ENCODE measurements at places on chromosomes 7 and 10.

- DNase-seq = no peak
Measured at GRCh38 chr7:84085998-84086397, 108.6 kb downstream of the SEMA3A start.

DNA sequence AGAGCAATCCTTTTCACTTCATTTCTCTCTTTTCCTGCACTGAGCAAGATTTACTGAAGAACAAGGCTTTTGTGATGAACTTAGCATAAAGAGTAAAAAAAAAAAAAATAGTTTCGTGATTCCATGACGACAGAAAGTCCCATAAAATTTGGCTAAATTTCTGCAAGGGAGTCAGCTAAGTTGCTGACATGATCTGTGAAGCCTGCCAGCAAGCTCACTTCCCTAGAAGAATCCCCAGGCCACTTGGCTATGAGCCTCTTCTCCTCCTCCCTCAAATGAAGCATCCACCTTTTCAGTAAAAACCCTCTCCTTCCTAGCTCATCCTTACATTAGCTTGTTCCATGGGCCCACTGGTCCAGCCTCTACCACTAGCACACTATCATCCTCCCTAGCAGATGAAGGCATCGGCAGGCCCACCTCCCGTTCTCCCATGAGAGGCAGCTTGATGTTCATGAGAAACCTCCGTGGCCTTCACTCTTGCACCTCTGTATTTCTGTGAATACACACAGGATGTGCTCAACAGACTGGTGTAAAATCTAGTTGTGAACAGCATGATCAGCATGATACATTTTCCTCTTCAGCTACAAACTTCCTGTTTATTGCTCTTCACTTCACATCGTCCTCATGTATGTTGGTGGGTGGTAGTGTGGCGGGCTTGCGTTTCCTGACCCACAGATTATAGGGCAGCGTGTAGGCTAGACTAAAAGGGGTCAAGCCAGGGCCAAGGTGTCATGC lies 30.9 kb downstream of the GIMAP8 start:
- DNase-seq = no peak

GRCh38 chr10:122461367-122461728 lies at the start of gene HTRA1:
Gene HTRA1, plus strand, starts transcription at chr10:122461553. Its CDS starts 100 bp downstream, at chr10:122461653.
- DNase-seq = peak; percentile 55

DNA sequence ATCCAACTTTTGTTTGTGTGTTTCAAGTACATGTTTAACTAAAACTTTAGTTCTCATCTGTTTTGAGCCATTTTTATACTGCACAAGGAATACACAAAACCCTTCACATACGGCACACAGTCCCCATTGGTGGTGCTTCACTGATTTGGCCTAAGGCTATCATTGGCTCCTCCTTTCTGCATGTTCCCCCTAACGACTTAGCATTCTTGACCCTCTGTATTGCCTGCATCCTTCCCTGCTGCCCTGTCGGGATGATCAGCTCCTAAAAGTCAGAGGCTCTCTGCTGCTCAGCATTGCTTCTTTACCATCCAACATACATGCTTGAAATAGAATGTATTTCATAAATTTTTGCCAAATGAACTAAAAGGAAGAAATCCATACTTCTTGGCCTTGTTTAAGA lies 111.4 kb upstream of the ABCB5 start:
- no peak for DNase-seq

DNA sequence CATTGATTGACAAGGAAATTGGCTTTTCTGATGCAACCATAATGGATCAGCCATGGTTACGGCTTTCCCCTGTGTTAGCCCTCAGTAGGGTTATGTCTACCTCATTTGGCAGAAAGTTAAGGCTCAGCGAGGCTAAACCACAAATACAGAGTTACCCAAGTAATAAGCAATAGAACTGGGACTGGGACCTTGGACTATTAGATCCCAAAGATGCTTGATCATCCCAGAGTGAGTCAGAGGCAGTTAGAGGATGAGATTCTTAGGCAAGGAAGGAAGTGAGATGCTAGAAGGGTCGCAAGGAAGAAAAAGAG lies 401.4 kb downstream of the TNS3 start:
- no peak for DNase-seq

DNA sequence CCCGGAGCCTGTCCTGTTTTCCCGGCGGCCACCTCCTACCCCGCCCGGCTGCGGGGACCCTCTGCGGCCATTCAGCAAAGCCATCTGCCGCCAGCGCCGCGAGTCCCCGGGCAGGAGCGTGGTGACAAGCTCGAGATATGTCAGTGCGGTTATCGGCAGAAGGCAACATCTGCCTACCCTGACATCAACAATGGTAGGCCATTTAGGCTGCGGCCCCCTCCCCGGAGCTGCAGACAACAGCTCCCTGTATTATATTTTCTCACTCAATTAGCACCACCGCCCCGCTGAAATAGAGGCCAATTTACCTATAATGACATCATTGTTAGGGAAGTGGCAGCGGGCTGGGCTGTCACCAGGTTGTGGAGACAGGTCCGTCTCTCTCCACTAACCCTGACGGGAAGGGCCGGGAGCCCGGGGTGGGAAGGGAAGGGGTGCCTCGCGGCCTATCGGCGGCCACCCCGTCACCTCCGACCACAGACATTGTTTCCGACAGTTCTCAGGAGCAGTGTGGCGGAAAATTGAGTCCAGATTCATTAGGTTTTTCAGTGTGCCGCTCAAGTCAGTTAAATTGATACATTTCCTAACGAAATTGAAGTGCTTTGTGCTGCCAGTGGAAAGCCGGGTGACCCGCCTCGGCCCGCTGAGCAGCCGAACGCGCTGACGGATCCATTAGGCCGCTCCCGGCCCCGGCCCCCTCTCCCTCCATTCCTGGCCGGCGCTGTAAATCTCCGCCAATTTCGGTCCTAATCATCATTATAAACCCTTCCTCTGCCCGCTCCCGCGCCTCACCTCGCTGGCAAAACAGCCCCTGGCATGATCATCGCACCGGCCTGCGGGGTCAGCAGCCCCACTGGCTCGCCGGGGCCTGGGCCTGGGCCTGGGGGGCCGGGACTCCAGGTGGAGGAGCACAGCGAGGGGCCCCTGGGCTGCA lies 43.0 kb downstream of the UNCX start:
- DNase-seq = no peak

GRCh38 chr7:50554431-50555322 lies 10.5 kb downstream of the DDC start:
- DNase-seq = no peak

DNA sequence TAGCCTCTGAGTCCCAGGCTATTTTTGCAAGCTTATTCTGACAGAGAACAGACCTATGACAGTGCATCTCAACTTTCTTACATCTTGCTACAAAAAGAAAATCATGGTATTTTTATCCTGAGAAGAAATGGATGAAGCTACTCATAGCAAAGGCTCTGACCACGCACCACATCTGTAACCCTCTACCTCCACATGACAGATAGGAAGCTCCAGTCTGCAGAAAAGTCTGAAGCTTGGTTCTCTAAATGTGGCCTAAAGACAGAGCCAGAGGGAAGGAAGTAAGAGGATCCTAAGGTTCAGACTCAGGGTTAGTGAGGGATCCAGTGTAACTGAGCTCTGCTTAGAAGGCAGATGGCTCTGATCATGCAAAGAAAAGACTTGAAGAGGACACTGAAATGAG lies 58.4 kb upstream of the ABCB5 start:
- no peak for DNase-seq

- DNase-seq = peak; percentile 34
Measured at GRCh38 chr10:113060201-113061053, 110.4 kb downstream of the TCF7L2 start.

DNA sequence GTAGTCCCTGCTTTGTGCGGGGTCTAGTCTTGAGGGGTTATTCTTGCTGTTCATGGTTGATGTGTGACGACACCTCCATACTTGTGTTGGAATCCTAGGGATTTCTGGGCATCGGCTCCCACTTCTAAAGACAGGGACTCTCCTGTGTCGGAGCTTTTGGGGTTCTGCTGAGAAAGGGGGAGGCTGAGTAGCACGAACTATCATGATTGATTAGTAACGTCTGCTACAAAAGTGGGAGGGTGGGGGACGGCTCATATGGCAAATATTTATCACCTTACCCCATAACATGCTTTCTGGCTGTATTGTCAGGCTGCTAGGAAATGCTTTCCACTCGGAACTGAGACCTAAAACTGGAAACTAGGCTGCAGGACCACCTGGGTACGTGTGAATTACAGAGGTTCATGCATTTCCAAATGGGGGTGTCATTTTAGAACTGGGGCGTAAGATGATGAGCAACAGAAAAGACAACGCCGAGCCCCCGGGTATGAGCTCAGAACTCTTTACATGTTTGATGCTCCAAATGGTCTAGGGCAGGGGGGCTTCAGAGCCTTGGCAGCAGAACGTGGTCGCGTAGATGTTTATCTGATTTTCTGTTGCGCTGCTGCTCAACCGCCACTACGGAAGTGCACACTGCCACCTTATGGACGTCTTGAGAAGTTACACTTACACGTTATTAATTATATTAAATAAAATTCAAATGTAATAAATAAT lies 15.1 kb upstream of the NME8 start:
- DNase-seq = no peak

DNA sequence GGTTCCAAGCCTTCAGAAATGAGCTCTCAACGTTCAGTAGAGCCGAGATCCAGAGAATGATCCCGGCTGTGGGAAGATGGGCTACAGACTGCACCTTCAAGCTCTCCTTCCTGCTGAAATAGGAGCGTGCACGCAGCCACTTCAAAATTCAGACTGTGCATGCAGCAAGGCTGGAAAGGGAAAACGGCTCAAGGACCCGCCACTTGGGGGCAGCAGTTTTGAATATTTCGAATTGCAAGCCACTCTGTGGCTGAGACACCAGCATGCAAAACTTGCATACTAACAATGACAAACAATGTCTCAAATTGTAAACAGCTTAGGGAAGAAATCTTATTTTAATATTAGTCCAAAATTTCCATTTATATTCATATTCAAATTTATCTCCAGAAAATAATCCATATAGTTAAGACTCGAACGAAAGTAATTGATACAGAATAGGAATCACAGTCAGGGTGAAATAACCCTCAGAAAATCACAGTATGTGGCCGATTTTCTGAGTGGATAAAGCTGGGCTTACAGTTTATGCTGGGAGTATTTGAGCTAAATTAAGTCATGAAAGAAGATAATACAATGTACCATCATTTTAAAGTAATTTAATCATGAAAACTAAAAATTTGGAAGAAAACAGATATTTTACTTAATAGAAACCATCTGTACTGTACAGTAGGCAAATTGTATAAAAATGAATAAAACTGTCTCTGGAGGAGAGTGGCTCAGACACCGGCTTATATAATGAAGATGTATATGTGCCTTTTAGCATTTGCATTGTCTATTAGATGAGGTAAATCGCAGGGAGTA lies 137.9 kb upstream of the MKI67 start:
- DNase-seq = peak; percentile 49
